ENCODE measurements at places on chromosomes 1 and 21.

- no peak for DNase-seq
Measured at GRCh38 chr1:57324388-57324787, 99.5 kb downstream of the DAB1 start.

DNA sequence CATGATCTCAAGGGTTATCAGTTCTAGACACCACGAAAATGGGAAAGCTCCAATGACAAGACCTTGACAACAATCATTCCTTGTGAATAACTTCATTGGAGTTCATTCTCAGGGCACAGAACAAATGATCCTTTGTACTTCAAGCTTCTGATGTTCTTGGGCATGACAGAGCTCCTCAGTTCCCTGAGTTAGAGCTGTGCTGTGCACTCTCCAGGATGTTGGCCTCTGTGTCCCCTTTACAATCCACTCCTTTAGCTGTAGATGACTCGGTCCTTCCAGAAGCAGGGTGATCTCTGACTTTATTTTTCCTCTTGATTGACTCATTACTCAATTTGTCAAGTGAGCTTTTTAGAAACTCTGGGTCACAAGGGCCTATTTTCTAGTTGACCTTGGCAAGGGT, 3.9 kb upstream of the FAM78B start:
- no peak for DNase-seq

GRCh38 chr1:35379317-35380000, 111.0 kb downstream of the ZMYM4 start:
- no peak for DNase-seq

DNA sequence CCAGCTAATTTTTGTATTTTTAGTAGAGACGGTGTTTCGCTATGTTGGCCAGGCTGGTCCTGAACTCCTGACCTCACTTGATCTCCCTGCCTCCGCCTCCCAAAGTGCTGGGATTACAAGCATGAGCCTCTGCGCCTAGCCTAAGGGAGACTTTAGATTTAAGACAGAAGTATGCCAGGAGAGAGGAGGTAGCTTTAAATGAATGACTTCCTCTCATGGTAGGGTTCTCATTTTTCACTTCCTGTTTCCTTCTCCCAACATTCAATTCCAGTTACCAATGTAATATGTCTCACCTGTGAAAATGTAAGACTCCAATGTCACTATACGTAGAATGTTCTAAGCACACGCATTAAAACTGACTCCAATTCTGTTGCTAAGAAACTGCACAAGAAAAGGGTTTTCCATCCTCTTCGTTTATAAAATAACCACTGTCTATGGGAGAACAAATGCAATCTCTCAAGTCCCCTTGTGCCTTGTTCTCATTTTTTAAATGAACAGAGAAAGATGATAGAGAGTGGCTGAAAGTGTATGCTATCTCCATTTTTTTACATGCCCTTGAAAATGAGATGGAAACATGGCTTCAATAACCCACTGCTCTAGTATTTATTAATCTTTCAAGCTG, 140.0 kb downstream of the SLC45A1 start:
- no peak for DNase-seq

DNA sequence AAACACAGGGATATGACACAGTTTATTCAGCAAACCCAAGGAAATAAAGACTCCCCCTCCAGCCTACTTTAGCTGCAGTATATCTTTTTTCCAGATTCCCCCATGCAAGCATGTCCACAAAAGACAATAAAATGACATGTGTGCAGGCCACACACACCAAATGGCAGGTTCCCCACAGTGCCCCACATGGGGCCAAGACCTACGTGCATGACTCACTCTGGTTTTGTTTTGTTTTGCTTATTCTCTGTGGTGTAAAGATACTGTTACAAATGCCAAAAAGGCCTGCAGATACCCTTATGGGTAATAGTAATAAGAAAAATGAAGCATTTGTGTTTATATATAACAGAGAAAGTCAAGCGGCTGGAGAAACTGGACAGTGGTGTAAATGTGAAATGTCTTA, 71.6 kb downstream of the RD3 start:
- DNase-seq: no peak

DNA sequence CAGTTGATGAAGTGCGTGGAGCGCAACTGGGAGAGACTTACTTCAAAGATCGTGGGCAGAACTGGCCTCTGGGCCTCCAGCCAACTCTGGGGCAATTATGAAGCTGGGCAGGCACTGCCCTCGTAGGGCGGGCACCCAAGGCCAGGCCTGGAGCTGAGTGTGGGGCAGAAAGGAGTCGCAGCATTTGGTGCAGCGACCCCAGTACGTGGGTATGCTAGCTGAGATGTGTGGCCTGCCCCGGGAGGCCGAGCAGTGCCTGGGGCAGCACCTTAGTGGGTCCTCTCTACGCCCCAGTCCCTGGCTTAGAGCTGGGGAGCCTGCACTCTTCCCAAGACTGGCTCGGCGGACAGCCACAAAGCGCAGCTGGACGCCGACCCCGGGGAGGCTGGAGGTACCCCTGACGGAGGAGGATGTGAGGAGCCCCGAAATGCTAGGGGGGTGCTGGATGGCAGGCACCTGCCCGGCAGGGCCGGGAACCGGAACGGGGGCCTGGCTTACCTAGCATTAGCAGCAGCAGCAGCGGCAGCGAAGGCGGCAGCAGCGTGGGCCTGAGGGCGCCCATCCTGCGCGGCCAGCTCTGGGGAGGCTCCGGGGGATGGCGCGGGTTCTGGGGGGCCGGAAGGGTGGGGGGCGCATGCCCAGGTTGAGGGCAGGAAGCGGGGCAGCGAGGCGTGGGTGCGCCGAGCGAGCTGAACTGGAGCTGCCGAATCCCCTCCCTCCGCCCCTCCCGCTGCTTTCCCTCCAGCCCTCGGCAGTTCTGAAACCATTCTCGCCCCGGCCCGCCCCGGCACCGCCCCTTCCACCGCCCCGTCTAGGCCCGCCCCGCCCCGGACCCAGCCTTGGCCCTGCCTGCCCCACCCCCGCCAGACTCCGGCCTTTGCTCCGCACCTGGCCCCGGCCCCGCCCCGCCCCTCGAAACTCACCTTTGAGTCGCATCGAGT, at the start of gene IGSF8:
IGSF8 (minus strand) TSS at position 709 of the 941 bp plus-strand sequence; CDS start at position 562, 147 bp downstream.
- peak; percentile 72 for DNase-seq

DNA sequence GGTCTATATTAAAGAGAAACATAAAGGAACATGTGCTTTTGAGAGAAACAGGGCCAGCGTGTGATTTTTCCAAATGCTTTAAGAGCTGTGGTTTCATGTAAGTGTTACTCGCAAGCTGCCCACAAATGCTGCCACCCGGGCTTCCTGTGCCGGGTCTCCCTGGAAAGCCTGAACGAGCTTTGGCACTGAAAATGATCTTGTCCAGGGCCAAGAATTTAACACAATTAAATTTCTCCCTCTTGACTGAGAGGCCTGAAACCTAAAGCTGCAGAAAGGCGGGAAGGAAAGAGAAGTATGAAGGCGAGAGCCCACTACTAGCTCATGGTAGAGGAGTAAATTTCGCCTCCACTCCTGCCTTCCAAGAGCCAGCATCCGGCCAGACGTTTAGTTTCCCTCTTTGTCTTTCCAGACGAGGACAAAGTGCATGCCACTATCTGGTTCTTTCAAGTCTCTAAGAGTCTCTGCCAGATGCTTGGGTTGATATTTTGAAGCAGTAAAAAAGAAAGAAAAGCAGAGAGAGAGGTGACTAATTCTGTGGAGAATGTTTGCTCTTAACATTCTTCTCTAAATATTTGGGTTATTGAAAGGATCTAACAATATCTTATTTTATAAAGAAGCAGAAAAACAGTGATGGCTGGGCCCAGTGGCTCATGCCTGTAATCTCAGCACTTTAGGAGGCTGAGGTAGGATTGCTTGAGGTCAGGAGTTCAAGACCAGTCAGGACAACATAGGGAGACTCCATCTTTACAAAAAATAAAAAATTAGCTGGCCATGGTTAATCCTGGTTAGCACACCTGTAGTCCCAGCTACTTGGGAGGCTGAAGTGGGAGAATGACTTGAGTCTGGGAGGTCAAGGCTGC, 100.0 kb upstream of the HNRNPU start:
- DNase-seq: peak; percentile 29

DNA sequence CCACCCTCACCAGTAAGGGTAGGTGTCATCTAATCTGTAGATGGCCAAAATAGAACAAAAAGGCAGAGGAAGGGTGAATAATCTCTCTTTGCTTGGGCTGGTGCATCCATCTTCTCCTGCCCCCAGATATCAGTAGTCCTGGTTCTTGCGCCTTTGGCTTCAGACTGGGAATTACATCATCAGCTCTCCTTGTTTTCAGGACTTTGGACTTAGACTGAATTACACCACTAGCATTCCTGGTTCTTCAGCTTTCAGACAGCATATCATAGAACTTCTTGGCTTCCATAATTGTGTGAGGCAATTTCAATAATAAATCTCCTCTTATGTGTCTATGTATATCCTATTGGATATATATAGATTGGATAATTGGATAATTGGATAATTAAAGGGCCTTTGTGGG, 403.0 kb upstream of the USP24 start:
- no peak for DNase-seq

DNA sequence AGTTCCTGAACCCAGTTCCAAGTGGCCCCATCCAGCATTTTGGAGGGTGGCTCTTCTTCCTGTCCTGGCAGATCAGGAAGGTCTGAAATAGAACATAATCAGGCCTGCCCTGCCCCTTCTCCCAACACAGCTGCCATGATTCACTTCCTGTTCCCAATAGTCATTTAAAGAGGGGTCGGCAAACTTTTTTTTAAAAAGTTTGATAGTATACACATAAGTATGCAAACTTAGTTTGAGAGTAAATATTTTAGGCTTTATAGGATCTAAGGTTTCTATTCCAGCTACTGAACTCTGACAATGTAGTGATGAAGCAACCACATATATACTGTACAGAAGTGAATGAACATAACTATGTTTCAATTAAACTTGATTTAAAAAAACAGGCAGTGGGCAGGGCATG, 66.4 kb downstream of the LUZP1 start:
- no peak for DNase-seq

- DNase-seq: no peak
Measured at GRCh38 chr1:205310976-205311704, 10.4 kb downstream of the NUAK2 start.

- peak; percentile 97 for DNase-seq
Measured at GRCh38 chr1:40948741-40949443, 30.6 kb upstream of the CTPS1 start.

GRCh38 chr1:6600410-6601048, 2.1 kb downstream of the KLHL21 start:
- no peak for DNase-seq

- no peak for DNase-seq
Measured at GRCh38 chr1:164770131-164770529, 211.1 kb downstream of the PBX1 start.

DNA sequence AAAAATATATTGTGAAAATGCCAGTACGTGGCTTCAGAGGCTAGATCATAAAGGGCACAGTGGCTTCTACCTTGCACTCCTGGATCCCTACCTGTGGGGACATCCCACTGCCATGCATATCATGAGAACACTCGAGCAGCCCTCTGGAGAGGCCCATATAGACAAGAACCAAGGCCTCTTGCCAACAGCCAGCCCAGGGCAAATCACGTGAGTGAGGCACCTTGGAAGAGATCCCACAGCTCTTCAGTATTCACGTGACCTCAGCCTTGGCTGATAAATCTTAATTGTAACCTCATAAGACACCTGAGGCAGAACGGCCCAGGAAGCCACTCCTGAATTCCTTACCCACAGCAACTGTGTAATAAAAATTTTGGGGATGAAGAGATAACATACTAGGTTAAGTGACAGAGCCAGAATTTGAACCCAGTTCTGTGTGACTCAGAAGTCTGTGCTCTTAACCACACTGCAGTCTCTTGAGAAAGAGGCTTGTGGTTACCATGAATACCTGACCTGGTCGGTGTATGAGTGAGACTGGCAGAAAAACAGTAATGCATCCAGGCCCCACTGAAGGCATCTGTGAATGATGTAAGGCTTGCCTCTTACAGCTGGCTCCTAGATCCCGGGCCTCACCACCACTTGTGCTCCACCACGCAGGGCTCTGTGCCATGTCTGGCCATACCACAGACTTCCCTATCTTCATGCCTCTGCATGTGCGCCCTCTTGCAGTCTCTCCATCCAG, 6.9 kb upstream of the A3GALT2 start:
- no peak for DNase-seq

DNA sequence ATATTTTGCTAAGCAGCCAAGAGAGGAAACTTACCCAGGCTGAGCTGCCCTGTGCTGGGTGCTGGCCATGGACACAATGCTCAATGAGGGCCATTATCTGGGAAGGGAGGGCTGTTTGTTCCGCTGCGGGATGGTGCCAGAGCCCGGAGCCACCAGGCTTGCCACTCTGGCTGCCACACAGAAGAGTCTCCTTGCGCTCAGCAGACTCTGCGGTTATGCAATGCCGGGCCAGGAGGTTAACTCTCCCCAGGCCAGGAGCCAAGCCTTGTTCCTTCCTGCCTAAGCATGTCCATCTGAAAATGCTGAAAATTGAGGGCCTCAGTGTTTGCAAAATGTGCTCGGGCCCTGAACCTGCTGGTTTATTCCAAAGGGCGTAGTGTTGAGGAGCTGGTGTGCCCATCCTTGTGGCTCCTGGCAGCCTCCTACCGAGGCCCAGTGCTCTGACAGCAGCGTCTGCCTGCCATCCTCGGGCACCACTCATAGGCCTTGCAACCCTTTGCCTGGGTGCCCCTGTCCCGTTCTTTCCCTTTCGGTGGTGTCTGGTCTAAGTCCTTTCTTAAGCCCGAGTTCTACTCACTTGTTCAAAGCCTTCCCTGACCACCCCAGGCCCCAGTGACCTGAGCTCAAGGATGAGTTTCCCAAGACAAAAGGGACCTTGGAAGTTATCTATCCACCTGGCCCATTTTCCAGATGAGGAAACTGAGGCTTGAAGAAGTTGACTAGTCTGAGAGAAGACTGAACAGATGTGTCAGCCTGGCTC, 133.8 kb upstream of the EDN2 start:
- no peak for DNase-seq

- no peak for DNase-seq
Measured at GRCh38 chr1:12097321-12097720, 34.2 kb downstream of the TNFRSF8 start.

DNA sequence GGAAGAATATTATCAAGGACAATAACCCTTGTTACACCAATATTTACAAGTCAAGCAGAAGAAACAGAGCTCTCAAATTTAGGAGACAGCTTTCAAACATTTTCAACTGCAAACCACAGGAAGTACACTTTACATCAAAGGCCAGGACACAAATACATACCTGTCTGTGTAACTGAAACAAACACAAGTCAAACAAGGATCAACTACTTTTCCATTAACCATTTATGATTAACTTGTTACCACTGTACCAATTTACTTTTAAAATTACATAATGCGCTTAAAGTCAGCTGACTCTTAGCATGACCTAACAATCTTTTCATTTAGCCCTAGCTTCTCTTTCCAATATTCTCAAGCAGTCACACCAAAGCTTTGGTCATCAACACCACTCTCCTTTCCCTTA, 43.5 kb downstream of the TRIM33 start:
- DNase-seq: no peak

- DNase-seq: no peak
Measured at GRCh38 chr1:9846611-9847171, 22.9 kb upstream of the CLSTN1 start.

DNA sequence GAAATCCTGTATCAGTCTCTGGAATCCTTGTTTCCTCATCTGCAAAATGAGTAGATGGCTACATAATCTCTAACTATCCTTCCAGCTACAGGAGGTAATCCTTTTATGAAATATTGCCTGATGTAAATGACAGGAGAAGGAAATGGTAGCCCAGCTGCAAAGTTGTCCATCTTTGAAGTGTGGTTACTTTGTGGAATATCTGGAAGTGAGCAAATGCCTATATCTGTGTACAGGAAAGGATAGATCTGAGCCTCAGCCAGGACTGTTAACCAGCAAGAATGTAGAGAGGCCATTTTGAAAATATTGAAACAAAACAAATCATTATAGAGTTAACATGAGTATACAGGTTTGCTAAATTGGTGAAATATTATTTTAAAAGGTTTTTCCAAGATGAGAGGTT, 74.8 kb upstream of the BMP8A start:
- DNase-seq: no peak

- DNase-seq: no peak
Measured at GRCh38 chr1:43960798-43961197, 9.0 kb upstream of the DPH2 start.
